ENCODE measurements at places on chromosomes 3 and 15.

- DNase-seq: no peak
Observed at GRCh38 chr15:47711655-47712054, 5.7 kb upstream of the SEMA6D start.

GRCh38 chr3:188948997-188949389 lies 222.8 kb upstream of the TPRG1 start:
- DNase-seq: no peak

DNA sequence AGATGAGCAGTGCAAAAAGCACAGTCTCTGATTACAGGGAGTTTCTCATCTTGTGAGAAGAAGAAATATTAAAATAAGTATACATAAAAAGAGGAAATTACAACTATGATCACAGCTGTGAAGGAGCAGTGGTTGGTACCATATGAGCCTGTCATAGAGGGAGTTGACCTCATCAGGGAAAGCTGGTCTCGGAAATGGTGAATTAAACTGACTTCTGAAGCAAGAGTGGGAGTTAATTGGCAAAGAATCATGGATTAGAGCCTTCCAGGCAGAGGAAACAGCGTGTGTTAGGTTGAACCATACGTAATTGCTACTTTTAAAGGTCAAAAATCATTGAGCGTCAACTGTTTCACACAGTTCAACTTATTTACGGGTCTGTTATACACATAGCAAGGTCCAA lies 539.1 kb downstream of the EDEM1 start:
- no peak for DNase-seq

DNA sequence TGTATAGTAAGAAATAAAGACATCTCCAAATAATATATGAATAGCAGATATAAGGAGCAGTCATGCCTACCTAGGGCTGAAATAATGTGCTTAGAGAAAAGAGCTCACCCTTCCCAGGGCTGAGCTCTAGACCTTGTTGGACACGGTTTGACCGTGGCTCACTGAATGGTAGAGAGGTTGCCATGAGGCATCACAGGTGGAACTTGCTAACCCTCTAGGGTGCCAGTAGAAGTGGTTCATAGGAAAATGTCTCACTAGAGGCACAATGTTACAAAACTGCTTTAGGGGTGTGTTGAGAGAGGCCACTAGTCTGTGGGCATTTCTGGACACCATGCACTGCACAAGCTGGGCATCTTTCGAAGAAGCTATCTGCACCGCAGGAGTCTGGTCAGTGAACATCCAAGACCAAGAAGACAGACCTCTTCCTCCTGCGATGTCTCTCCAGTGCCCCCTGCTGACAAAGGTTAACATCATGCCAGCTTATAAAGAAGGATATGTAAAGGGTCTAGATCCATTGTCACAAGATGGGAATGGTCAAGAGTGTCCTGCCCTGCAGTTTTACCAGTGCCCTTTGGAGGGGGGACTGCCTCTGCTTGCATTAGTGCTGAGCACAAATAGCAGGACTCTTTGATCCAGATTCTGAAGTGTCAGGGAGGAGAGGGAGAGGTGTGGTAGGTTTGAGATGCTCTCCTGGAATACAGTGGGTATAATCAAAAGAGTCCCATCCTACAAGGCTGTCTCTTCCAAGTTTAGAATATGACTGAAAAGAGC lies 266.8 kb downstream of the ZNF385D start:
- peak; percentile 77 for DNase-seq

DNA sequence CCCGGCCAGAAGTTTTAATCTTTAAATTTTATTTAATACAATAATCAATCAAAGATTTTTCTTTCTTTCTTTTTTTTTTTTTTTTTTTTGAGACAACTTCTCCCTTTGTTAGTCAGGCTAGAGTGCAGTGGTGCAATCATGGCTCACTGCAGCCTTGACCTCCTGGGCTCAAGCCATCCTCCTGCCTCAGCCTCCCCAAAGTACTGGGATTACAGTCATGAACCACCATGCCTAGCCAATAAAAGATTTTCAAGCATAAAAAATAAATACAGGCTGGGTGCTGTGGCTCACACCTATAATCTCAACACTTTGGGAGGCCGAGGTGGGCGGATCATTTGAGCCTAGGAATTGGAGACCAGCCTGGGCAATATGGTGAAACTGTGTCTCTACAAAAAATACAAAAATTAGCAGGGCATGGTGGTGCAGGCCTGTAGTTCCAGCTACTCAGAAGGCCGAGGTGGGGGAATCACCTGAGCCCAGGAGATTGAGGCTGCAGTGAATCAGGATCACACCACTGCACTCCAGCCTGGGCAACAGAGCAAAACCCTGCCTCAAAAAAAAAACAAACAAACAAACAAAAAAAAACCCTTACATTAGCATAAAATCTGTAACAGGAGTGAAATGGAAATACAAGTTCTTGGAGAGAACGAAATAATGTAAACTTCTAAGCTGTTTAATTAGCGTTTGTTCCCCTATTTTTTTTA lies 29.1 kb upstream of the SRP14 start:
- DNase-seq: no peak

GRCh38 chr3:61595826-61596225 lies 34.5 kb downstream of the PTPRG start:
- no peak for DNase-seq

- DNase-seq: peak; percentile 9
Observed at GRCh38 chr15:23072633-23073032, 33.3 kb upstream of the TUBGCP5 start.

- peak; percentile 65 for DNase-seq
Observed at GRCh38 chr15:89360294-89360971, 25.8 kb upstream of the POLG start.

DNA sequence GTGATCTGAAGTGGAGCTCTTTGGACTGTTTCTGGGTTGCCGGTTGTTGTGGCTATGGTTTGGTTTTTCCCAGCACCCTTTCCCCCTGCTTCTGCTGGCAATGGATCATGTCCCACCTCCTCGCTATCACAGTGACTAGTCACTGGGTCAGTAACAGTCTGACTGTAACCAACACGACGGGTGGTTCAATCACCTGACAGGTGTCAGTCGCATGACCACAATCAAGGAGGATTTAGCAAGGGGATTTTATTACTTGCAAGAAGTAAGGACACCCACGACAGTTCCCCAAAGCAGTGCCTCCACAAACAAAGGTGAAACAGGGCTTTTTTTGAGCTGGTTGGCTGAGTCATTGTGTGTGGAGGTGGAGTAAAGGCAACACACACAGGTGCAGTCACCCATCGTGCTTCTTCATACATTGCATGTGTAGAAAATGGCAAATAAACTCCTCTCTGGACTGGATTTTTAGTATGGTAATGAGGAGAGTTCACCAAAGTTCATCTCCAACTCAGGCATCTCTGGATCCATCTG lies 58.8 kb upstream of the FAM3D start:
- DNase-seq: no peak

DNA sequence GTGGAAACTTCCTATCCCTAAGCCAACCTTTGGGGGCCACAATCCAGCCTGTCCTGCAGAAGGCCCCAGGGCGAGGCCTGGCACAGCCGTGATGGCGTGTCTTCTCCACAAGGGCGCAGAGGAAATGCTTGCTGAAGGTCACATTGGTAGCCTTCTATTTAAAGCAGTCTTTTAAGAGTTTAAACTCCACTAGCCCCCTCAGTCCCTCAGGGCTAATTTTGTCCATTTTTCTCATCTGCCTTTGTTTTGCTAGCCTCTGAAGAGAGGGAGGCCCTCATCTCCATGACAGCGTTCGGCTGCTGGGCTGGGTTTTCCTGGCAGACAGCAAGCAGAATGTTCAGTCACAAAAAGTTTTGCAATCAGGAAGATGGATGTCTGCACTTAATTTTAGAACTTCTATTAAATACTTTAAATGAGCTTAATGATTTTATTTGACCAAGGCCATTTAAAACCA lies 40.8 kb downstream of the RARB start:
- DNase-seq: peak; percentile 12

DNA sequence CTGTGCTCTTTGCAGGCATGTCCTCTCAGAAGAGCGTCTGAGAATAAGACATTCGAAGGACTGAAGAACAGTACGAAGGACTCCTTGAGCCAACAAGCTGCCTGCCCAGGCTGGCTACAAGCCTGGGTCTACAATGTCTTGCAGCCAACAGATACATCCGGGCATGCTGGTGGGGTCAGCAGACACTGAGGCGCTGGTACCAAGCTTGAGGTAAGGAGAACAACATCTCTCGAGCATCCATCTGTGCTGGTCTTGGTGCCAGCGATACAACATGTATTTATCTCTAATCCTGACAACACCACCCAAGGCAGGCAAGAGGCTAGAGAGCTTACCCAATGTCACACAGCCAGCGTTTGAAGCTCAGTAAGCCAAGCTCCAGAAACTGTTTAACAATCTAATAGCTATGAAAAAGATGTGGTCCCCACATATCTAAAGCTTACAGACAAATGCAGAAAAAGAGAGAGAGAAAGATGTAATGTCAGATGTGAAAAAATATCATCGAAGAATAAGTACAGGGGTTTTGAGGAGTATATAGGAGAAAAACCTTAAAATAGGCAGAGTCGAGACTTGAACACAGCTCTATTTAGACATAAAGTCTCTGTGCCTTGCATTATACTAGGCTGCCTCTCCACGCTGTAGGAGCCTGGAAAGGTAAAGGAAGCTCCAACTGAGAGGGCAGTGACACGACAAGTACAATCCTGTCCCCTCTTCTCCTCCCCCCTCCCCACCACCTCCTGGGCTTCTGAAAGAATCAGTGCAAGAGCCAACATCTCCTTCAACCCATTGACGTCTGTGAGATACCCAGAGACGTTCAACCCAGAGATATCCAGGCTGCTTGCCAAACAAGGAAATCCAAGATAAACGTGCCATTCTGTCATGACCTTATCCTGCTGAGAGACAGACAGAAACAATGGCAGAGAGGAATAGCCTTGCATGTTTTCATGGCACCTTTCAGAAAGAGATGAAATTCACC lies 39.4 kb downstream of the WWTR1 start:
- no peak for DNase-seq

DNA sequence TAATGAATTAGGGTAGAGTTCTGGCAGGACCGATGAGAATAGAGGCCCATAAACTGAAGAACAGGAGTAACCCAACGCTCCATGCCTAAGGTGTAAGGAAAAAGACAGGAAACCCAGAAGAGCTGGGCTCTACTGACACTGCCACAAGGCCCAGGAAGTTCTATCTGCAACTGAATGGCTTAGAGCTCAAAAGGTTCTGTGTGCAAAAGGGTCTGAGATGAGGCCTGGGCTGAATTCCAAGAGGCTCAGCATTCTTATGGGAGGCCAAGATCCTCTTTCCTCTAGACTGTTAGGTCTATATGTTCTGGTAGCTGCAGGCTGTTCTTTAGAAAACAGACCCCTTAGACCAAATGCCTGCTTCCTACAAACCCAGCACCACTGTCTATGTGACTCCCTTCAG lies 30.5 kb upstream of the PRSS50 start:
- DNase-seq: no peak

DNA sequence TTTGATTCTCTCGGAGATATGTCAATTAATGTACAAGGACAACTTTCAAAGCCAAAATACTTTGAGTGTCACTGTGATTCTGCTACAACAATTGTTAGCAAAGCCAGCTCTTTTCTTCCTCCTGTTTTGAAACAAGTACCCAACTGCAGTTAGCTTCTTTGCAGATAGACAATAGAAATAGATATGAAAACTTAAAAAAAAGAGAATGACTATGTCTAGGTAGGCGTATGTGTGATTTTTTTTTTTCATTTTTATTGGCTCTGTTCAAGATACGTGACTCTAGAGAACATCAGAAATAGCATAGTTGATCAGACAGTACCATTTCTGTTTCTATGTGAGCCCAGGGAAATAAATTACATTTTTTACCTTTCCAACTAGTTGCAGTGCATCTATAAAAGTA lies 142.9 kb upstream of the CNTN4 start:
- no peak for DNase-seq

DNA sequence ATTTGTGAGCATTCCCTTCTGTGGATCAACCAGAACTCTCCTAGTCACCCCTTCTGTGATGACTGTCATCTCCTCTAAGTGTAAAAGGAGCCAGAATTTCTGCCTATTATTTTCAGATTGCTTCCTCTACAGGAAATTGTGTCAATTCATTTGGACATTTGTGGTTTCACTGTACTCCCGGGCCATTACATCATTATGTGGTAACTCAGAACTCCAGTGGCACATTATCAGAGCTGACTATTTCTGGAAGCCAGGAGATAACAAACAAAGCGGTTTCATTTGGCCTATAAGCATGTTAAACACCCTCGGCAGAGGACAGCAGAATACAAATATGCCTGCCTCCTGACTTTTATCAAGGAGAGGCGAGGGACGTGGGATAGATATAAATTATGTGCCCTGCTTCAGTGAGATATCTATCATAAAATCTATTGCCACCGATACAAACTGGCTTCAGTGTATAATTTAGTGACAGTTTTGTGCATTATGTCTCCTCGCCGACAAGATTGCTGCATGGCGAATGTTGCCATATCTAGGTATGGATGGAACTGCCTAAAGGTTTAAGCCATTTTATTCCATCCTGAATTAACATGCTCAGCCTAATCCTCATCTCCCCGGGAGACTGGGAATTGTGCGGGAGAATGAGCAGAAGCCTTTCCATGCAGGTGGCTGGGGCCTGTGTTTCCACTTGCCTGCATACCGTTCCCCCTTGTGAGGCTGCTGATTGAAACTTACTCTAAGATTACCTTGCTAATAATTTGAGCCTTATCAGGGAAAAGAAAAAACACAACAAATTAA lies 193.4 kb upstream of the SEMA6D start:
- no peak for DNase-seq

DNA sequence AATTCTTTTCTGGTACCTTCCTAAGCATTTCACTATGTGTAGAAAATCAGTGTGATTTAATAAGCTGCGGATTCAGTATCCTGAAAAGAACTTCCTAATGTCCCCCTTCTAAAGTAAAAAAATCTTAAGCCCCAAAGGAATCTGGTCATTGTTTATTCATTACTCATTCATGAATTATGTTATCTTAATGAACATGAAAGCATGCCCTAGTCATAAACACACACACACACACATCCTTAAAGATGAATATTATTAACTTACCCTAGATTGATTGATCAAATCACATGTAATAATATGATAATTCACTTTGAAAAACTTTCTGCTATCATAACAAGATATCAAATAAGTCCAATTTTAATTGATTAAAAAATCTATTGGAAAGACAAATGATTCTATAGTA lies 96.4 kb upstream of the BFSP2 start:
- DNase-seq: no peak

GRCh38 chr3:129942296-129942695 lies 32.2 kb upstream of the TRH start:
- DNase-seq: peak; percentile 94

- DNase-seq: no peak
Observed at GRCh38 chr15:75025107-75025506, 1.7 kb downstream of the PPCDC start.

- DNase-seq: no peak
Observed at GRCh38 chr3:119401069-119401468, 62.3 kb downstream of the TMEM39A start.

- DNase-seq: no peak
Observed at GRCh38 chr3:81442758-81443456, 318.5 kb downstream of the GBE1 start.

Data from ELF-1 (cell line).